Skin of body (tissue), 3 donors: ENCODE measurements at places on chromosomes 1 and 21. TPM values are rescaled to one million over a fixed set of nuclear protein-coding genes. Genes with fewer than 3 reads are reported as not detected.

CELA2A gene
- total RNA-seq = not detected

ABCA4 gene
- 3.8 TPM for total RNA-seq

C1orf141 gene
- total RNA-seq = not detected

LMOD1 gene
- total RNA-seq = 7.4 TPM
